Kidney epithelial cell (primary cell): ENCODE measurements at places on chromosomes 1 and 21. TPM values are rescaled to one million over a fixed set of nuclear protein-coding genes. Genes with fewer than 3 reads are reported as not detected.

The HDGF gene
- 271 and 296 TPM in 2 replicates for total RNA-seq

The C1orf94 gene
- not detected in 2 replicates for total RNA-seq

The LMX1A gene
- not detected in 2 replicates for total RNA-seq

The RCOR3 gene
- 20.9 and 29.0 TPM in 2 replicates for total RNA-seq

The ZNF593 gene
- total RNA-seq: 53.0 and 73.8 TPM in 2 replicates
